ENCODE measurements at places on chromosomes 7 and 10. TPM values are rescaled to one million over a fixed set of nuclear protein-coding genes. Genes with fewer than 3 reads are reported as not detected.

The MAGI2 gene
- 13.8 TPM for total RNA-seq

The TMEM120A gene
- 21.4 TPM for total RNA-seq

The CHRM2 gene
- not detected for total RNA-seq

The EPO gene
- not detected for total RNA-seq

The GRM8 gene
- not detected for total RNA-seq

The FBXL13 gene
- total RNA-seq: 0.73 TPM

The BLNK gene
- total RNA-seq: not detected

The AKR1B1 gene
- 147 TPM for total RNA-seq

The SLC35G1 gene
- 4.1 TPM for total RNA-seq

The TDRD1 gene
- total RNA-seq: 4.7 TPM

The SLC26A5 gene
- total RNA-seq: not detected

The TIMM23 gene
- 69.6 TPM for total RNA-seq

The GHRHR gene
- total RNA-seq: not detected

The LRIT1 gene
- total RNA-seq: not detected

The PILRA gene
- 0.36 TPM for total RNA-seq

The VENTX gene
- not detected for total RNA-seq

The VSTM2A gene
- not detected for total RNA-seq

The MOGAT3 gene
- not detected for total RNA-seq

The SLC13A1 gene
- total RNA-seq: not detected

The UPK3B gene
- 0.81 TPM for total RNA-seq

The FAM25G gene
- total RNA-seq: not detected

The GDF2 gene
- total RNA-seq: not detected

The SP8 gene
- not detected for total RNA-seq

All from hair follicle dermal papilla cell (primary cell).